AG10803 (cell line): ENCODE measurements at places on chromosomes 3 and 15.

DNA sequence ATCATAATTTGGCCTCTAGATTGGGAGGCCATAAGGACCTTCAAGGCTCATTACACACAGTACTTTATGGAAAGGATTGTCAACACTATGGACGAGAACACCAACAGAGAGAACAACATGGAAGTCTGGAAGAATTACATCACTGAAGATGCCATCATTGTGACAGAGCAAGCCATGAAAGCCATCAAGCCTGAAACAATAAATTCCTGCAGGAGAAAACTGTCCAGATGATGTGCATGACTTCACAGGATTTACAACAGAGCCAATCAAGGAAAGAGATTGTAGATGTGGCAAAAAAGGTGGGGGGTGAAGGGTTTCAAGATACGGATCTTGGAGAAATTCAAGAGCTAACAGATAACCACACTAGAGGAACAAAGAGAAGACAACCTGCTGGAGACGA, 15.9 kb downstream of the IL17RB start:
- DNase-seq: no peak

DNA sequence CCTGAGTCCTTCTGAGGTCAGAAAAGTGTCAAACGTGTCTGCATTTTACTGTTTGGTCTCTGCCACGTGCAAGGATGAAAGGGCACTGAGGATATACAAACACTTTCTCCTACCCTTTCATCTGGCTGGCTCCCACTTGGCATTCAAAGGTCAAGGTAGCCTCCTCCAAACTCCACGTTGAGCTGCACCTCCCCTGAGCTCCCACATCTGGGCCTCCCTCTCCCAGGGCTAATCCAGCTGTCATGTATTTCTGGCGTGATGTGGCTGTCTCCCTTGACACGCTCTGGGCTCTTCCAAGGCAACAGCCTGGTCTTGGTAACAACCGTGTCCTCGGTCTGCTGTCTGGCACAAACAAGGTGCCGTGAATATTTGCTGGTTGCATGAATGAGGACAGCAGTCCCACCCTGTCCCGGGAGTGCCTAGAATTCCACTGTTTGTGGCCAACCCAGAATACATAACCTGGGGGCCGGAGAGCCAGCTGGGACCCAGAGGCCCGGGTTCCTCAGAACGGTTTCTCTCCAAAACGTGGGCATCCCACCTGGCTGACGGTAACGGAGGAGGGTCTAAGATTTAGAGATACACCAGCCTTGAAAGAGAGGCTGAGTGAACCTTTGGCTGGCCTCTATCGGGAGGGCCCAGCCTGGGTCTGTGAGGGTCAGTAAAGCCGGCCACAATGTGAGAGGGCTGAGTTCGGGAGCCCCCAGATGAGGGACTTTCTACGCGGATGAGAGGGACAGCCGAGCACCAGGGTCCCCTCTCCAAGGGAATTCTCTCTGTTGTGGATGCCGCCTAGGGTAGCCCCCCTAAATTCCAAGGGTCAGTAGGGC, 767 bp downstream of the GLT8D1 start:
- peak; percentile 68 for DNase-seq

DNA sequence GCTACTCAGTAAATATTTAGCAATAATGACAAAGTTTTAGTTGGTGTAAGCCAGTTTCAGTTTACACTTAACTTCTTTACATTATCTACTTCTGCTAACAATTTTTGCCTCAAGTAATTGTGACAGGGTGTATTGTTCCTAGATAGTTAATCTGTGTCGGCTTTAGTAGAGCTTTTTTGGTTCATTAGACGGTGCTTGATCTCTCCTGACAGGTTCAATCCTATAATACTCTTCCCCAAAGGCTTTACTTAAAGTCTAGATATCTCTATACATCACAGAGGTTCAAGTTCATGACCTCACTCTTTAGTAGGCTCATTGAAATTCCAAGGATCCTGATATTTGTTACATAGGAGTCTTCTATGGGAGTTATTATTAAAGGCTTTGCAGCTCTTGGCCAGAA, 365.6 kb upstream of the DPPA4 start:
- no peak for DNase-seq

DNA sequence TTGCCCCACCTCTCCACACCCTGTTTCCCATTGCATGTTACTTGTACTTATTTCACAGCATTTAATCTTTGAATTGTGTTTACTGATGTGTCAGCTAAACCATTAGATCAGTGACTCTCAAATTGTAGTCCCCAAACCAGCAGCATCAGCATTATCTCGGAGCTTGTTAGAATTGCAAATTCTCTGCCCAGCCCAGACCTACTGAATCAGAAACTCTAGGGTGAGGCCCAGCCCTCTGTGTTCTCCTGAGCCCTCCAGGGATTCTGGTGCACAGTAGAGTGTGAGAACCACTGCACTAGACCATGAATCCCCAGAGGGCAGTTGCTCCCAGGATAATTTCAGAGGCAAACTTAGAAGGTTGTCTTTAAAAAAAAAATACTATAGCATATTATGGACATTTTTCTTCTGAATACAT, 13.0 kb downstream of the PLD1 start:
- no peak for DNase-seq

DNA sequence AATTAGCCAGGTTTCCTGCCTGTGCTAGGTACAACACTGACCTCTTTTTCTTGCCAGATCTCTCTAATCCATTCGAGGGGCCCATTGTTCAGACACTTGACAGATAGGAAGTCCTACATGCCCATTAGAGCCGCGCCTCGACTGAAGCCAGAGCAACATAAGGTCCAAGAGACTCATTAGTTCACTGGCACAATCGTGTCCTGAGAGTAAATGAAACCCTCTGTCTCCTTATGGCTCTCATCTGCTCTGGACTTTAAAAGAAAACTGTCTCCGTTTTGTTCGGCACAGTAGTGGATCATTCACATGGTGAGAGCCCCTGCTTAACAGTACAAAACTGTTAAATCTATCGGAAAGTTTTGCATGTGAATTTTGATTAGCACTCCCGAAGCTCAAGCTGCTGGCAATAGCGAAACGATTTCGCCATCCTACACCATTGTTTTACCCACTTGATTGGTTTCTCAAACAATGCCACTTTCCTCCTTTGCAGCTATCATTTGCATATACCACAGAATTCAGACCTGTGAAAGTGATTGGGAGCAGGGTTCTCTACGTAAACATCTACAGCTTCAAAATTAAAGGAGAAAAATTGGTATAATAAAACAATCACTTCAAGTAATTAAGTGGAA, 19.0 kb upstream of the C15orf61 start:
- no peak for DNase-seq

GRCh38 chr15:33533197-33533596, 222.4 kb downstream of the RYR3 start:
- no peak for DNase-seq

DNA sequence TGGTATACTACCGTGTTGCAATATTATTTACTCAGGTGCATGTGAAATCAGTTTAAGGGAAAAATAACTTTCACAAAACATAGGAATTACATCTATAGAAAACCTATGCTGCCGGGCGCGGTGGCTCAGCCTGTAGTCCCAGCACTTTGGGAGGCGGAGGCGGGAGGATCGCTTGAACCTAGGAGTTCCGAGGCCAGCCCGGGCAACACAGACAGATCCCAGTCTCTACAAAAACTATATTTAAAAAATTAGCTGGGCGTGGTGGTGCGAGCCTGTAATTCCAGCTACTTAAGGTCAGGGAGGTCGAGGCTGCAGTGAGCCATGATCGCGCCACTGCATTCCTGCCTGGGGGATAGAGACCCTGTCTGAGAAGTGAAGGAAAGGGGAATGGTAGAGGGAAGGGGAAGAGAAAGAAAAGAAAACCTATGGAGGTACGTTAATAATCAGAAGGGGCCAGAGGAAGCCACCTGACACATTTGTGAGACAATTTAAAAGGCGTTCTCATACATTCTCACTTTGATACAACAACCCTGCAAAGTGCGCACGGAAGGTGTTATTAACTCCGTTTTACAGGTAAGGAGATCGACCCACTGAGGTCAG, 456 bp upstream of the TMEM62 start:
- no peak for DNase-seq
